ENCODE measurements at places on chromosomes 5 and 9. TPM values are rescaled to one million over a fixed set of nuclear protein-coding genes. Genes with fewer than 3 reads are reported as not detected.

The WNT8A gene
- not detected for total RNA-seq

The NMUR2 gene
- total RNA-seq, result not detected

The VCAN gene
- 151 TPM for total RNA-seq

The TRMO gene
- 18.8 TPM for total RNA-seq

All from uterine smooth muscle cell (primary cell).